GM12892 (cell line): ENCODE measurements at places on chromosomes 4 and X.

- no peak for DNase-seq
These were observed 52.4 kb upstream of the GUCY1A1 start for GRCh38 chr4:155614111-155614762.

DNA sequence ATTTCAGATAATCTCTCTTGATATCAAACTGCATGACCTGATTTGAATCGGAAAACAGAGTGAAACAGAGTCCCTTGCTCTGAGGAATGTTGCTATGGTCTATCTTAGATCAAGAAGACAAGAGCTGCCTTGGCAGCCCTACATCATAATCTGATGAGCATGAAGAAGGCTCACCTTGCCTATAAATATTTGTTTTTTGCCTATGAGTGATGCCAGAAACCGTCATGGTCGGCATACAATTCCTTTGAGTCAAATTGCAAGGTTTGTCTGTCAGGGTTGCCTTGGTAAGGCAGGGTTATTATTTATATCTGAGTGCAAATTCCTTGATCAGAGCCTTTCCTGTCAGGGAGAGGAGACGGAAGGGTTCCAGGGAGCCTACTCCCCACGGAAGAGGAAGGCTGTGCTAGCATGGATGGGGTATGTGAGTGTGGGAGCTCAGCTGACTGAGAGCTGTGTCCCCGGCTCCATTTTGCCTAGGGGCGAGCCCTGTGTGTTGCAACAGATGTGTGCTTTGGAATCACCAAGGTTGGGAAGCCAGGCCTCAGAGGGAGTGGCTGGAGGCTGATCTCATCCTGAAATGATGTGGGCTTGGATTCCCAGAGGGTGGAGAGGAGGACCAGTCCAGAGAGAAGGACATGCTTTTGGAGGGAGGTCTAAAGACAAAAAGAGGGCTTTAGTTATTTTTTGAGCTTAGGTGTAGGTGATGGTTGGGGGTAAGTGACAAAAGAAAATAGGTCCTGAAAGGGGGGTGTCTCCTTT, 43.6 kb downstream of the RTL9 start:
- DNase-seq: no peak

DNA sequence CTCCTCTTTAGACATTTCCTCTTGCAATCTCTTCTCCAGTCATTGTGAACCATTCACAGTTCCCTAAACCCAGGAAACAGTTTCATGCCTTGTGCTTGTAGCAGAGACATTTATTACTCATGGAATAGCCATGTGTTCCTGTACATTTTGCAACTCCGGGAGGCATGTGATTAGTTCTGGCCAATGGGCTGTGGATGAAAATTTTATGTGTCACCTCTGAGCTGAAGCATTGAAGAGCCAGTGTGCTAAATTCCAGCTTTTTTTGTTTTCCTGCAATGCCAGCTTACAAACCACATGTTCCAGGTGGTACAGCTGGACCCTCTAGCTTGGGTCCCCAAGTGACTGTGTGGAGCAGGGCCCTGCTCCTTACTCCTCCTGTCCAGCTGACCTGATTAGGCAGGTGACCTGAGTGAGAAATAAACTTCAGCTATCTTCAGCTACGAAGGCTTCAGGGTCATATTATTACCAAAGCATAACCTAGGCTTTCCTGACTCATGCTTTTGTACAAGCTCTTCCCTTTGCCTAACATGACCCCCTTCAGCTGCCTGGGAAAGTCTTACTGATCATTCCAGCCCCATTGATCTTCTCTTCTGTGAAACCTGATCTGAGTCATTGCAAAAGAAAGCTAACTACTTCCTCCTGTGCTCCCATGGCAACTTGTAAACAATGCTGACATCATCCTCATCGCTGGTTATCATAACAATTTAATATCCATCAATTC, 200.4 kb downstream of the PTTG2 start:
- DNase-seq: peak; percentile 32

GRCh38 chr4:158741326-158742021, 18.3 kb upstream of the PPID start:
- DNase-seq: no peak

DNA sequence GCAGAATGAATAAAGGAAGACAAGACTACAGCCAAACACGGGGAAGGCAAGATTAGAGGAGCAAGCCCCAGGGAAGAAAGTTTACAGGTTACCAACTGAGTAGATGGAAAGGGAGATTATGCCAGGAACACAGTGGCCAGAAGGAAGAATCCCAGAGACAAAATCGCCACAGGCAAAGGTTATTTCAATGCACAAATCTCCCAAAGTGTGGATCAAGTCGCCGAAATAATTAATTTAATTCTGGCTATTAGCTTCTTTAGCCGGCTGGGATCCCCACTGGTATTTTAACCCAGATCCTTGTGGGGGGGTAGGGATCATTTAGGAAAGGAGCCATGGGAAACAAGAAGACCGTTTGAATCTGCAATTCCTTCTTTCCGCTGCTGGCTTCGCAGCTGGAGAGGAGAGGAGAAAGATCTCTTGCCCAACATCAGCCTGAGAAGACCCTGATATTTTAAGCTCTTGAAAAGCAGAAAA, 171.0 kb downstream of the DHX15 start:
- no peak for DNase-seq

DNA sequence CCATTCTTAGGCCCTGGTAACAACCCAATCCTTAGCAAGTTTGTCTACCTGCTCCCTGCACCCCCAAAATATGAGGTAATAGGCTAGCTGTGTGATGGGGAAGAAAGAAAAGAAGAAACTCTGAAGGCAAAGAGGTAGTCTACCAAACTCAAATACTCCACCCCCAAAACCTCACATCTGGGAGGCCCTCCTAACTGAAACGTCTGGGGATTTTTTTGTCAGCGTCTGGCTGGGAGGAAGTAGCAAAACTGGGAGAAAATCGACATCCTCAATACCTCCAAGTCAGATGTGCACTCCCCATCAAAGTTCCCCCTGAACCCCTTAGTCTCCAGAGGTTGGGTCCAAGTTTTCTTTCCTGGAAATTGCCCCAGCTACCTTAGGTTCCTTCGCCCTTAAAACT, 1.0 kb downstream of the LAMP2 start:
- no peak for DNase-seq

DNA sequence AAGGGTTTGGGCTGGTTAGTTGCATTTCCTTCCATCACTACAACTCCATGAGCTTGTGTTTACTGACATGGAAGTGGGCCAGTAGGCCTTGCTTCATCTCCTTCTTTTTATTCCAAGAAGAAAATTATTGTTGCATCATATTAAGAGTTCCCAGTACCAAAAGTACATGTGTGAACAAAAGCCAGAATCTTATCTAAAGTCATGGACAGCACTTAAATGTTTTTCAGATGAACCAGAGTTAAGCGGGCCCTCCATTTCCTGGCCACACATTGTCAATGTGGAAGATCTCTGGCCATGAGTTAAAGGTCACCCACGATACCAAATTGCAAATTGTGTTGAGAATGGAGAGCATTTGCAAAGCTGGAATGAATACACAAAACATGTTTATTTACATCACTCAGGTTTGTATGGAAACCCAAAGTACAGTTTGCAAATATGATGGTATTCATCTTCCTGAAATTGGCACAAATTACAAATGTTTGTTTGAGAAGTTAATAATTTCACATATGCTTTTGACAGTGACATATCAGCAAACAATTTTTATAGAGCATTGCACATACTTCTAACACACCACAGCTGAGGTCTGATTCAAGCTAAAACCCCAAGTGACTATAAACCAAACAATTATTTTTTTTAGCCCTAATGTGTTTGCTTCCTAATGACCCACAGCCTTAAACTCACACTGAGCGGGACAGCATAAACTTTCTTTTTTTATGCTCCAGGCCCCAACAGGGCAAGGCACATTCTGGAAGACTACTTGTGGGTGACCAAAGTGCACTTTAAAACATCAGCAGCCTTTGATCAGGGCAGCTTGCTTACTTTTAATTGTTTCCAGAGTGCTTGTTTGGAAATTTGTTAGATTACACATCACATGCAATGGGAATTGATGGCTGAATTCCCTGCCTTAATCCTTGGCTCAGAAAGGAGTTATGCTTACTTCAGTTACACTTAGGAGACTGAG, 502.9 kb upstream of the SLIT2 start:
- no peak for DNase-seq

DNA sequence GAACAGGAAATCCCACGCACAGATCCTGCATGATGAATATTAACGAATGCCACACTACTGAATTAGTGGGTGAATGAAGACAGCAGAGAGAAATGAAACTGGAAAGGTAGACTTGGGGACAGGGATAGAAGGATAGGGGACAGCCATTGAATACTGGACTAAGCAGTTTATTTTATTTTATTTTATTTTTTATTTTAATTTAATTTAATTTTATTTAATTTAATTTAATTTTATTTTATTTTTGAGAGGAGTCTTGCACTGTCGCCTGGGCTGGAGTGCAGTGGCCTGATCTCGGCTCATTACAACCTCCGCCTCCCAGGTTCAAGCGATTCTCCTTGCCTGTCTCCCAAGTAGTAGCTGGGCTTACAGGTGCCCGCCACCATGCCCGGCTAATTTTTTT, 385.2 kb downstream of the GPAT3 start:
- no peak for DNase-seq

DNA sequence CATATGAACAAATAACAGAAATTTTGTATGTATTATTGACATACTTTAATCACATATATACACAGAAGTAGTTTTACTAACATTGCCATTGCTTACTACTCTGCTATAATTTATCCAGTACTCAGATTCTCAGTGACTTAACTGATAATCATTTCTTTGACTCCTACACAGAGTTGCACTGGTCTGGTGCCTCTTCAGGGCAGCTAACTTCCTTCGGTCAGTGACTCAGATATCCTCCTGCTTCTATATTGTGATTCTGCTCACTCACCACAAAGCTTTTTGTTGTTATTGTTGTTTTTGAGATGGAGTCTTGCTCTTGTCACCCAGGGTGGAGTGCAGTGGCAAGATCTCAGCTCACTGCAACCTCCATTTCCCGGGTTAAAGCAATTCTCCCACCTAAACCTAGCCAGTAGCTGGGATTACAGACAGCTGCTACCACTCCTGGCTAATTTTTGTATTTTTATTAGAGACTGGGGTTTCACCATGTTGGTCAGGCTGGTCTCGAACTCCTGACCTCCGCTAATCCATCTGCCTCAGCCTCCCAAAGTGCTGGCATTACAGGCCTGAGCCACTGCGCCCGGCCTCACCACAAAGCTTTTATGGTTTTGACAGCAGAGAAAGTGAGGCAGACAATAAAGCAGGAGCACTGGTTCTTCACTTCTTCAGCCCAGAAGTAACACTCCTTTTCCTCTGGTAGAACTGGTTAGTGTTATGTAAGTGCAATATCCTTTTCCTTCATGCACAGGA, 499.3 kb downstream of the EPHA5 start:
- no peak for DNase-seq

- DNase-seq: no peak
These were observed 633.4 kb upstream of the AADAT start for GRCh38 chr4:170723171-170723570.

DNA sequence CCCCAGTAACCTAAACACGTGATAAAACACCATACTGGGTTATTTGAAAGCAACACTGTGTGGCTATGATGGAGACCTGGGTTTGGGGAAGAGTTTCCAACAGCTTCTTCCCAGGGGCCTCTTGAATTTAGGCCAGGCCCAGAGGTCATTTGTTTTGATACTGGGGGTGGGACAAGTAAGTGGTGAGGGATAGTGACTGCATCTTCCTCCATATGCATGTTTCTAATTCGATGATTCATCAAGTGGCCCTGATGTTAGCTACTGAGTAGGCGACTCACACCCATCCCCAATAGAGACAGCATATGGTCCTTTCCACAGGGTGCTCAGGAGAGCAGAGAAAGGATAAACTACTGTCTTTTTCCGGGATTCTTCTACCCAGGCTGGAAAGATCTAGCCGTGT, 2.7 kb downstream of the NDP start:
- DNase-seq: no peak

DNA sequence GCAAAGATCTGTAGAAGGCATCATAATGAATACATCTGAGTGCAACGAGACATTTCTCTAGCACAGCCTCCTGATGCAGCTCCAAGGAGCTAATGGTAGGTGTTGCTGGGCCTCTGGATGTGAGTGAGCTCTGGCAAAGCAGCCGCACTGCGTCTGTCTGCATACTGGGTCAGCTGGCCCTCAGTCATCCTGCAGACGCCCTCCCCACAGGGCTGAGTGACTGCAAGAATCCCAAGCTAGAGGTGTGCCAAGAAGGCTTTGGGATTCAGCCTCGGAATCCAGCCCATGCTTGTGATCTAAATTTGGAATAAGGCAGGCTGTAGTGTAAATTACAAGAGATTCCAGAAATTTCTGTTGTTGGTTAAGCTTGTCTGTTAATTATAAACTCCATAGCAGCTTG, 18.5 kb downstream of the HERC3 start:
- DNase-seq: no peak

GRCh38 chrX:74800062-74800461, 125.2 kb downstream of the NEXMIF start:
- DNase-seq: no peak

- DNase-seq: no peak
These were observed 6.2 kb upstream of the CXCL13 start for GRCh38 chr4:77599378-77599777.

GRCh38 chr4:156347412-156348075, 393.9 kb upstream of the CTSO start:
- DNase-seq: no peak

GRCh38 chr4:10959586-10959985, 275.0 kb upstream of the CLNK start:
- DNase-seq: no peak

DNA sequence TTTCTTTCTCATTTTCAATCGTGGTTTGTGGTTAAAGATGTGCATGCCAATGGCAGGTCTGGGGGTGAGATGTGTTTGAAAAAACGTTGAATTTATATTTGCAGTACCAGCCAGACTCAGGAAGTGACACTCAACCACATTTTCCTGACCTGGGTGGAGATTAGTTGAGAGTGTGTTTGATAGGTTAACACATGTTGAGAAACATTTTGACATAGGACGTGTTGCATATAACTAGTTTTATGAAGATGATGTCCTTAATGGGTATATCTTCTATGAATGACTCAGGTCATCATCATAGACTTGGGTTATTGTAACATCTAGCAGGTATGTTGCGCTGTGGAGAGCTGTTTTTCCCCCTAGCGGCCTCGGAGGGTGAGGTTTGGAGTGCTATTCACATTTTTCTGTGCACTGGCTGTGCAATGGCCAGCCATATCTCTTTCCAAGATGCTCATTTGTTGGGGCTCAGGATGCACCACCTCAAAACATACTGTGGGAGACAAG, 21.7 kb upstream of the CD38 start:
- no peak for DNase-seq

DNA sequence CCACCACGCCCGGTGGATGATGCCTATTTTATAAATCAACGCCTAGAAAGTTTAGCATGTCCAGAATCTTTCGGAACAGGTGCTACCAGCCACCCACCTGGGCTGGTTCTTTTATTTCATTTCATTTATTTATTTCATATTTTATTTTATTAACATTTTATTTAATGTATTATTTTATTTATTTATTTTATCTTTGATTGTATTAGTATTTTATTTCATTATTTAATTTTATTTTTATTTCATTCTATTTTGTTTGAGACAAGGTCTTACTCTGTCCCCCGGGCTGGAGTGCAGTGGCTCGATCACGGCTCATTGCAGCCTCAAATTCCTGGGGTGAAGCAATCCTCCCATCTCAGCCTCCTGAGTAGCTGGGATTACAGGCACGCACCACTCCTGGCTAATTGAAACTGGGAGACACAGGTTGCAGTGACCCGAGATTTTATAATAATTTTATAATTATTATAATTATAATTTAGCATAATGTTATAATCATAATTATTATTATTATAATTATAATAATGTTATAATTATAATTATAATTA, 187.2 kb downstream of the SHOX start:
- no peak for DNase-seq
